ENCODE measurements at places on chromosomes 6 and 20.

DNA sequence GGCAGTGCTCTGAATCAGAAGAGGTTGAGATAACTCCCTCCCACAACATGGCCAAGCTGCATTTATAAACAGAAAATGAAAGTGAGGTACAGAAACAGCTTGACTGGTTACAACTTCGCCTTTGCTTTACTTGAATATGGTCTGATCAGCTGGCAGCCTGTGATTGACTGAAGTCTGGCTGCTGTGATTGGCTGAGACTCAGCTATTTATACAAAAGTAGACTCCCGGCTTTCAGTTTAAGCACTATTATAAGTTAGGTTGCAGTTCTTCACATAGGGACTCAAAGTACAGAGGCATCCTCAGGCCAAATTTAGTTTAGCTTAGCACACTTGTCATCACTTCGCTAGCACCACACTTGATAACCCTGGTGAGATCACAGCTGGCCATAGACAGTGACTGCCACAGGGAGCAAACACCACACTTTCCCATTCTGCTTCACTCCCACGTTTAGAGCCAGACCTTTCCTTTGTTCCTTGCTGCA is 362.6 kb downstream of the EPM2A start:
- no peak for DNase-seq

DNA sequence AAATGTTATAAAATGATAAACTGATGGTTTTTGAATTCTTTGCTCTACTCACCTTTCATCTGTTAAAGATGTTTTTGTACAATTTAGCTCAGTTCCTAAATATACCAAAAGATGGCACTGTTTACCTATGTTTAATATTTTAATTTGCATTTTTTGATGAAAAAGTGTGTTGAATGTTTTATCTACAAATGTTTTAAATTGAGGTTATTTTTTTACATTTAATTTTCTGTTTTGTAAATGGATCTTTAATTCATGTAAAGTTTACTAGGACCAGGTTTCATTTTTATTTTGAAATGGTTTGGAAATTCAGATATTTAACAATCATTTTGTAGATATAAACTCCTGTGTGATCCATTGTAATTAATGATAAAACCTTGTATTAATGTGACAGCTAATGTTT is 30.0 kb downstream of the CDKAL1 start:
- DNase-seq = no peak

GRCh38 chr6:68638230-68638900 is 3.3 kb downstream of the ADGRB3 start:
- no peak for DNase-seq

- DNase-seq = no peak
Measured at GRCh38 chr20:19696620-19697019, 61.4 kb upstream of the RIN2 start.

GRCh38 chr6:17591287-17591686 is 8.8 kb upstream of the FAM8A1 start:
- DNase-seq = no peak

- no peak for DNase-seq
Measured at GRCh38 chr6:39593646-39594045, 131.6 kb downstream of the KIF6 start.

- DNase-seq = no peak
Measured at GRCh38 chr6:138528956-138529355, 29.7 kb upstream of the NHSL1 start.

- DNase-seq = no peak
Measured at GRCh38 chr20:33019465-33020277, 11.8 kb upstream of the BPIFB6 start.

DNA sequence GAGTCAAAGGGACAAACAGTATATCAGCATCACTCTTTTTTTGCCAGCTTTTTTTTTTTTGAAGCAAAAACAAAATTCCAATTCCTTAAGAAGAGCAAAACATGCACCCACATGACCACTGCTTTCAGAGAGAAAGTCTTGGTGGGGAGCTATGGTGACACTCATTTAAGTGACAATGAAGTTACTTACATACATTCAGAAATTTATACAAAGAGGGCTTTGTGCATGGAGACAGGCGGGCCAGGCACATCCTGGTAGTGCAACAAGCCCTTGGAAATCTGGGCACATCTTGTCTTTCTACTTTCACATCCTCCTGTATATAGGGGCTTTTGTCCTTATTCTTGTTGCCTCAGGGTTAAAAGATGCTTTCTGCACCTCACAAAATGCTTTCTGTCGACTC is 55.9 kb downstream of the IL22RA2 start:
- DNase-seq = no peak

- DNase-seq = no peak
Measured at GRCh38 chr6:166611631-166612030, 15.4 kb downstream of the RPS6KA2 start.

GRCh38 chr20:11193241-11193640 is 519.4 kb upstream of the JAG1 start:
- no peak for DNase-seq

- no peak for DNase-seq
Measured at GRCh38 chr6:33888183-33888582, 84.4 kb upstream of the MLN start.

- DNase-seq = no peak
Measured at GRCh38 chr20:59850018-59850641, 83.3 kb downstream of the SYCP2 start.

- no peak for DNase-seq
Measured at GRCh38 chr20:46063151-46063550, 26.6 kb downstream of the NCOA5 start.

- DNase-seq = no peak
Measured at GRCh38 chr6:6915813-6916547, 191.8 kb upstream of the RREB1 start.
